ENCODE measurements at places on chromosomes 12 and 14.
A peak's percentile ranks its signal among the peaks of the same experiment; 100 is the strongest.

DNA sequence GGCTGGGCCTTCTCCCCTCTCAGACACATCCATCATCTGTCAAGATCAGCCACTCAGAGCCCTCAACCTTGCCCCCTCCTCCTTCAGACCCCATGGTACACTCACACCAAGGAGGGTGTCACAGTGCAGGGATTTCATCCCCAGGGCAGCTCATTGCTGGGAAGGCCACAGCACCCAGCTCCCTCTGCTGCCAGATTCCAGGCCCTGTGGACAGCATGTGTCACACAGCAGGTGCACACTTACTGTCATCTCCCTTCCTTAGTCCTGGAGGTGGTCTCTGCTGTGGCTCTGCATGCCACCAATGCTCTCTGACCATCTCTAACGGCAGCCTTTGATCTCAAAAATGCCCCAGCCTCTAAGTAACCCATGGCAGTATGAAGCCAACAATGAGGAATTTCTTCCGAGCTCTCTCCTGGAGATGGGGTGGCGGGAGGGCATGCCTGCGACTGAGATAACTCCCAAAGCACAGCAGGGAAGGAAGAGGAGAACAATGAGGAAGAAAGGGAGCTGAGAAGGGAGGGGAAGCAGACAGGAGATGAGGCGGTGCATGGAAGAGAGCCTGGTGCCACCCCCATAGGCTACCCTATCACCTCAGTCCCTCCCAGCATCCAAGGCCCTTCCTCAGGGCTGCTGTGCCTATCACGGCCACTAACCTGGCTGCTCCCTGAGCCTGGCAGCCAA is 101.0 kb downstream of the SINHCAF start:
- no peaks in the 10 kb centered on the region for H3K36me3 ChIP-seq
- no peak for DNase-seq
- H3K4me1 ChIP-seq, result no peaks in the 10 kb centered on the region

DNA sequence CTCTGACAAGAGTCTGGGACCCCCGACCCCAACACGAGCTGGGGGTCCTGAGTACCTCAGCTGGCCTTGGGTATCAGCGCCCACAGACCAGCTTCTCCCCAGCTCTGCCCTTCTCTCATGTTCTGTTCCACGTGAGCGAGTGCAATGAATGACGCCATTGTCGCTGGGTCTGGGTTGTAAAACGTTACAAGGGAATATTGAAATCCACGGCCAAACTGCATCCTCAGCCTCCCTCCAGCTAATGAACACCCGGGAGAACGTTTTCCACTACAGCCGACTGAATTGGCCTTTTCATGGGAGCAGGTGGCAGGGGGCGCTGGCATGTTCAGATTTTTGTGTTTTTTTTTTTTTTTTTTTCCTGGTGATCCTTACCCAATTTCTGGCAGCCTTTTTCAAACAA is 34.7 kb downstream of the TBX5 start:
- no peaks in the 10 kb centered on the region for H3K4me1 ChIP-seq
- H3K36me3 ChIP-seq, result no peaks in the 10 kb centered on the region
- no peak overlapping the region for H3K27ac ChIP-seq
- H3K27me3 ChIP-seq, result no peaks in the 10 kb centered on the region

DNA sequence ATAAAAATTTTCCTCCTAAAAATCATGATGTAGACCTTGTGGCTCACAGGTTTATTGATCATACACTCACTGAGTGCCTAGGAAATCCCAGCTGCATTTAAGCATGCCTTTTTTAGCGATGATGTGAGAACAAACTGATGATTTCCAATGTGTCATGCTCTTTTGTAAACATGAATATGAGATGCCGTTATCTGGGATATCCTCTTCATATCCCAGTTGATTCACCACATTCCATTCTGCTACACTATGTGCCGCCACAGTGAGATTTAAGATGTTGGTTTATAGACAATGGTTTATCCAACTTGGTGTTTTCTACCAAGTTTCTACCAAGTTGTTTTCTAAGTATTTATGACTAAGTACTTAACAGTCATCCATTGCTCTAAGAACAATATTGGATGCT is 5.2 kb downstream of the OR4E1 start:
- no peak overlapping the region for H3K4me3 ChIP-seq
- DNase-seq, result peak; percentile 72
- H3K36me3 ChIP-seq, result no peaks in the 10 kb centered on the region
- no peaks in the 10 kb centered on the region for H3K4me1 ChIP-seq
- H3K27ac ChIP-seq, result no peak overlapping the region

DNA sequence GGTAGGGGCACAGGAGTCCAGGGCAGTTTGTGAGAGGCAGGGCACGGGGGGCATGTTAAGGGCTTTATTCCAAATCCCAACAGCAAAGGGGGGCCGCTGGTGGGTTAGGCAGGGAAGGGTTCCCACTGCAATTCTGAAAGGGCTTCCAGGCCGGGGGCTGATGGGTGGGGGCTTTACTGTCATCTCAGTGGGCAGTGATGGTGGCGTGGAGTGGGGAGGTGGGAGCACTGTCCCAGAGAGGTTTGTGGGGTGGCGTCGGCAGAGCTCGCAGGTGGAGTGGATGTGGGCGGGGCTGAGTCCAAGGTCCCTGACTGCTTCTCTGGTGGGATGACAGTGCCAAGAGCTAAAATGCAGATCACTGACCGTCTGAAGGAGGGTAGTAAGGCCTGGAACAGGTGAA is 121.6 kb upstream of the EVL start:
- no peak overlapping the region for H3K27ac ChIP-seq
- DNase-seq, result no peak
- no peaks in the 10 kb centered on the region for H3K4me1 ChIP-seq
- no peak overlapping the region for H3K4me3 ChIP-seq
- H3K27me3 ChIP-seq, result no peaks in the 10 kb centered on the region

- H3K27ac ChIP-seq, result no peak overlapping the region
- H3K4me3 ChIP-seq, result no peak overlapping the region
- no peak for DNase-seq
- H3K27me3 ChIP-seq, result no peaks in the 10 kb centered on the region
Observed at GRCh38 chr12:115823635-115824034, 453.9 kb downstream of the MED13L start.

DNA sequence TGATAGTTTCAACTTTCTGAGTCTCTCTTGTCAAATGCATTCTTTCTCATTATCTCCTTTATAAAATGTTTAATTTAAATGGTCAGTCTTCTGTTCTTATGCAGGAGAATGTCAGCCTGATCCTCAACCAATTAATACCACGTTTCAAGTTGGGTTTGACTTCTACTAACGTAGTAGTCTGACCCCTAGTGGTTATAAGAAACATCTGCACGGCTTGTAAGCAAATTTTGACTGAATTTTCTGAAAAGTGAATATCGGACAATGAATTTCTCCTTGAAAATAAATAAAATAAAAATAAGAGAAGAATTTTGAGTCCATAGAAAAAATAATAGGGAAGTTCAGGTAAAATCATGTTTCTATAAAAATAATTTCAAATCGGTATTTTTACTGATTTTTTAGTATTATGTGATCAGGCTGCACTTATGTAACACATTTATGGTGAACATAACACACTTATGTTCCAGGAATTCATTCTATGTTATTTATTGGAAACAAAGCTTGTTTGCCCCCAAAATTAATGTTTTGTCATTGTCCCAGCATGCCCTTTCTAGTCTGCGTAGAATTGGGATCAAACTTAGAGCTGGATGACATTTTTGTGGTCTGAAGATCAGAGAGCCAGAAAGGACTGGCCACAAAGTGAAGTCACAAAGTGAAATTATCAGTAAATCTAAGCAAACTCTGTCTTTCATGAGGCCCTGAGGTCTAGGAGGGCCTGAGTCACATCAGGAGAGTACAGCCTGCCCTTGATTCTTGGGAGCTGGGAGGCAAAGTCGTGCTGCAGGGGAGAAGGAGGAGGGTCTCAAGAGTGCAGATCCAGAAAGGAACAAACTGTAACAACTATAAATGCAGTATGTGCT is 101.2 kb upstream of the STXBP6 start:
- peak; percentile 15 for DNase-seq
- H3K4me1 ChIP-seq, result no peaks in the 10 kb centered on the region
- no peak overlapping the region for H3K4me3 ChIP-seq
- H3K27me3 ChIP-seq, result no peaks in the 10 kb centered on the region
- no peak overlapping the region for H3K27ac ChIP-seq

- peak overlapping the region; percentile 51 for H3K27ac ChIP-seq
- DNase-seq, result no peak
- H3K36me3 ChIP-seq, result no peaks in the 10 kb centered on the region
- H3K4me3 ChIP-seq, result no peak overlapping the region
- no peaks in the 10 kb centered on the region for H3K27me3 ChIP-seq
Observed at GRCh38 chr12:68418137-68418460, 85.9 kb upstream of the MDM1 start.

GRCh38 chr12:9073076-9073475 is 42.6 kb downstream of the A2M start:
- H3K27me3 ChIP-seq, result no peaks in the 10 kb centered on the region
- H3K27ac ChIP-seq, result no peak overlapping the region
- no peak for DNase-seq
- no peaks in the 10 kb centered on the region for H3K36me3 ChIP-seq
- H3K4me3 ChIP-seq, result no peak overlapping the region

DNA sequence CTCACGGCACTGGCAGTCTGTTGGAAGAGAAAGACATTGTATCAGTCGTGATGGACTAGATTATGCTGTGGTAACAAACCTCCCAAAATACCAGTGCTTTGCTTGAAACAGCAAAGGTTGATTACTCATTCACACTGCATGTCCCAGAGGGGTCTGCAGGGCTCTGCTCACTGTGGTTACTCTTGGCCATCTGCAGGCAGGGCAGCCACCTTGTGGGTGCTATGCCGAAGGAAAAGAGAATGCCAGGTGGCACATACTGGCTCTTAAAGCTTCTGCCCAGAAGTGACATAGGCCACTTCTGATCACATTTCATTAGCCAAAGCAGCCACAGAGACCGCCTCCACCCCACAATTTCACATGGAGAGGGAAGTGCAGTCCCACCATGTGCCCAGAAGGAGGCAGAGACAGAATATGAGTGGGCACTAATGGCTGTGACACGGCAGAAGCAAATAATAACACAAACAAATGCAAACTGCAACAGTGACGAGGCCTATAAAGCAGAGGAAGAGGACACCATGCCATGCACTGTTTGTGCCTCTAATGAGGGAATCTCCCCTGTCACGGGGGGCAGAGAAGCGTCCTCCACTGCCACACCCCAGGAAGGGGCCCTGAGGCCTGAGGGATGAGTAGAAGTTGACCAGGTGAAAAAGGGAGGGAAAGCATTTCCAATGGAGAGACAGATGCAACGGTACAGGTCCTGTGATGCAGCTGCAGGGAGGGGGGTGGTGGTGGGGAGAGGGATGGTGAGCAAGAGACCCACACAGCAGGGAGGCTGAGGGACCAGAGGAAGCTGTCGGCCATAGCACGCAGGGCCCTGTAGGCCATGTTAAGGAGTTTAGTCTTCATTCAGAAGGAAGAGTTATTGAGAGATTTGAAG is 51.7 kb upstream of the KICS2 start:
- H3K27ac ChIP-seq, result no peak overlapping the region
- DNase-seq, result no peak
- H3K27me3 ChIP-seq, result no peaks in the 10 kb centered on the region
- no peak overlapping the region for H3K4me3 ChIP-seq
- H3K4me1 ChIP-seq, result no peaks in the 10 kb centered on the region

DNA sequence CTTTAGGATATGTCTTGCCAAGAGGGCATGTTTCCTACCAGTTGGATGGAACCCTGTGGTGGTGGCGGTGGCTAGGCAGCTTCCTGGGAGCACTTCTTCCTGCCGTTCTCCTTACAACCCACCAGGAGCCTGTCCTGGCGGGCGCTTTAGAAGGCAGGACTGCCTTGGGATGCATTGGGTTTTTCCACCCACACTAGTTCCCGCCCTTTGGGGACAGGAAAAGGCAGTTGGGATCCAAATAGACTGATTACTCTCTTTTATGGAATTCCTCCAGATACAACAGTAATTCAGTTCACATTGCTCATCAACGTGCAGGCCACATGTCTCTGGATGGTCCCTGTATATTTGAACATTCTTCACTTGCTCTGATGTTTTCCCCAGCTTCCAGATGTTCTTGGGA is 305.7 kb upstream of the SSTR1 start:
- H3K4me1 ChIP-seq, result no peaks in the 10 kb centered on the region
- DNase-seq, result no peak
- no peak overlapping the region for H3K27ac ChIP-seq

DNA sequence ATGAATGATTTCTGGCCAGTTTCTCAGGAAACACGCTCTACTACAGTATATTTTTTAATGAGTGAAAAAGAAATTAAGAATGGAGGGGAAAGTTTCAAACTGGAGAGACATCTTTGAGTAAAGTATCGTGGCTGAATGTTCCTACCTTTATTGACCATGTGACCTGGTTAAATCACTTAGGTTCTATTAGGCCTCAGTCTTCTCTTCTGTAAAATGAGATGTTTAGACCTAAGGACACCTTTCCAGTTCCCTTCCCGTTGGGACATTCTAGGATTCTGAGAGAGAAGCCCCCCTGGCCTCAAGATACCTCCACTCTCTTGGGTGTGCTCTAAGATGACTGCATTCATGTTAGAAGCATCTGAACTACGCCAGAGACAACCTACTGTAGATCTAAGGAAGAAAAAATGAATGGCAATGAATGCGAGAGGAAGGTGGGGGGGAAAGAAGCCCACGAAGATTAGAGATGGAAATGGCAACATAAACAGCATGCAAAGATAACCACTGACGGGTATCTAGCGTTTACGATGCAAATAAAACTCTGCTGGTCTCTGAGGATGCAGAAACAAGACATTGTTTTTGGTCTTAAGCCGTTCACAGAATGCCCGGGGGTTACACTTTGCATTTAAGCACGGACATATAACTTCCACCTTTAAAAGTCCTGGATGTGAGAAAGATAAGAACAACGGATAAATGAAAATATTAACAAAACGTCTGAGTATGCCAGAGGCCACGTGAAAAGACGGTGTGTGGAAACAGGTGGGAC is 599 bp upstream of the CPSF6 start:
- peak overlapping the region; percentile 88 for H3K4me3 ChIP-seq
- no peaks in the 10 kb centered on the region for H3K27me3 ChIP-seq
- H3K27ac ChIP-seq, result peak overlapping the region; percentile 94
- peaks cover 32% of the 10 kb centered on the region for H3K4me1 ChIP-seq
- peak; percentile 24 for DNase-seq
- H3K36me3 ChIP-seq, result peaks cover 3% of the 10 kb centered on the region

GRCh38 chr14:99654235-99654985 is 9.5 kb downstream of the HHIPL1 start:
- DNase-seq, result no peak
- no peaks in the 10 kb centered on the region for H3K4me1 ChIP-seq
- no peaks in the 10 kb centered on the region for H3K36me3 ChIP-seq
- H3K4me3 ChIP-seq, result no peak overlapping the region

GRCh38 chr14:39665075-39665475 is 232.8 kb upstream of the FBXO33 start:
- no peak overlapping the region for H3K27ac ChIP-seq
- H3K27me3 ChIP-seq, result no peaks in the 10 kb centered on the region
- DNase-seq, result no peak
- H3K4me3 ChIP-seq, result no peak overlapping the region

- no peaks in the 10 kb centered on the region for H3K27me3 ChIP-seq
- H3K36me3 ChIP-seq, result no peaks in the 10 kb centered on the region
- H3K27ac ChIP-seq, result no peak overlapping the region
- peaks cover 10% of the 10 kb centered on the region for H3K4me1 ChIP-seq
Observed at GRCh38 chr12:49297695-49298060, 2.7 kb downstream of the PRPH start.

Data from Panc1 (cell line).